ENCODE measurements at places on chromosomes 13 and 19.

GRCh38 chr19:45419396-45419795, 4.3 kb downstream of the ERCC1 start:
- peak; percentile 60 for DNase-seq

DNA sequence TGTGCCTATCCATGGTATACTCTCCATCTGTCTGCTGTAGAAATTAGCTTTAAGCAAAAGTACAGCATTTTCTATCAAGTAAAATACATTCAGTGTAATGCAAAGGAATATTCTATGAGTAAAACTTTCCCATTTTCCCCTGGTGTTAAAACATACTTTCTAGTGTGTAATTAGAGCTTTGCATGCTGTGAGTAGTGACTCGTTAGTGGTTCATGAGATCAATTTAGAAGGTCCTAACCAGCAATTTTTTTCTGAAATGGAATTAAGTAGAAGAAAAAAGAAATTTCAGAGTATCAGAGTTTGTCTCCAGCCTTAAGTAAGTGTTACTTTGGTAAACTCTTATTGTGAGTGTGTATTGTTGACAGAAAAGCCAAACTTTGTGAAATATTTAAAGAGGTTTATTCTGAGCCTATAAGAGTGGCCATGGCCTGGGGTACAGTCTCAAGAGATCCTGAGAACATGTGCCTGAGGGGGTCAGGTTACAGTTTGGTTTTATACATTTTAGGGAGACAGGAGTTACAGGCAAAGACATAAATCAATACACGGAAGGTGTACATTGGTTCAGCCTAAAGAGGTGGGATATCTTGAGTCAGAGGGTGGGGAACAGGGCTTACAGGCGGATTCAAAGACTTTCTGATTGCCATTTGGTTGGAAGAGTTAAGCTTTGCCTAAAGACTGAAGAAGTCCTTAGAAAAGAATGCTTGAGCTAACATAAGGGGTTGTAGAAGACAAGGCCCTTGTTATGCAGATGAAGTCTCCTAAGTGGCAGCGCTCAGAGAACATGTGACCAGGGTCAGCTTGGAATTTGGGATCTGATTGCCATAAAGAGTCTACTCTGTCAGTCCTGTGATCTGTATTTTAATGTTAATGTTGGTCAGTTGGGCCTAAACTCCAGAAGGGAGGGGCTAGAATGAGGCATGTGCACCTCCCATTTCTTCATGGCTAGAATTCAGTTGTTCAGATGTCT, 25.5 kb downstream of the FAM187B start:
- no peak for DNase-seq

DNA sequence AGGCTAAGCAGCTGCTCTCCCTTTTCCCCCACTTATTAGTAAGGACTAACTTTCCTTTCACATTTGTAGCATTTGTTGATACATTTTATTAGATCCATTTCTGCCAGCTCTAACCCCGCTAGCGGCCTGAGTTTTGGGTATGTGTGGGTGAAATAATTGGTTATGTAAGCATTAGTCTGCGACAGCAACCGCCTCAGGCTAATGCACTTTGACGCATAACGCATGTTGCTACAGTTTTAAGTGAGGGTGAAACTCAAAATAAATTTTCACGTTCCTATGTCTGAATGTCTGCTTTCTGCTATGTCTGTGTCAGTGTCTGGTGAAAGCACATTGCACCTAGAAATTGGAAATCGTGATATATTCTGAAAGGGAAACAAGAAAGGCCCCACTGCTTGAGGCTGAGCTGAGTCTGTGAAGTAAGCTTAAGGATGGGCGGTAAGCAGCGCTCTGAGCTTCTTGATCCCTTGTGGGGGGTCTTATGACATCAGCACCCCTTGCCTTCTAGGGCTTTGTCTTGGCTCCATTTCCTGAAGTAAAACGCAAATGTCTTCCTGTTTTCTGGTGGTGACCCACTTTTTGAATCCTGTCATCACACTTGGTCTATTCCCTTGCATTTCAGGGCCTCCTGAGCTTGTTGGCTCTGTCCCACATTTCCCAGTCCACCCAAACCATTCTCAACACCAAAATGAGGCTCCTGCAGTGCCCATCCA, 648.3 kb upstream of the ARGLU1 start:
- DNase-seq, result no peak

GRCh38 chr13:110300090-110300815, 6.7 kb downstream of the COL4A1 start:
- DNase-seq, result no peak

DNA sequence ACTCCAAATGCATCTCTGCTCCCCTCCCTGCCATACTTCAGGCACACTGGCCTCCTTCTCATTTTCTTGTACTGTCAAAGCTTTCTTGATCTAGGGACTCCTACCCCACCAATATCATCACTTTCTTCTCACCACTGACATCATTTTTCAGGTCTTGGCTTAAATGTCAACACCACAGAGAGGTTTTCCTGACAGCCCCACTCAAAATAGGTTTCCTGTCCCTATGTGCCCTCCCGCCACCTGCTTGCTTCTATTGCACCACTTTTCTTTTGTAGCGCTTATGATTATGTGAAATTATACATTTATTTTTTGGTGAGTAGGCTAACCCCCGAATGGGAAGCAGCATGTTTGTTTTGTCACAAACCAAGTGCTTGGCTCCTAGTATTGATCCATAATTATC, 164.6 kb downstream of the NDFIP2 start:
- no peak for DNase-seq

GRCh38 chr19:4523306-4524110, 5.2 kb upstream of the PLIN4 start:
- DNase-seq, result peak; percentile 28

GRCh38 chr13:28719227-28720055, 671 bp upstream of the SLC46A3 start:
- DNase-seq, result no peak

DNA sequence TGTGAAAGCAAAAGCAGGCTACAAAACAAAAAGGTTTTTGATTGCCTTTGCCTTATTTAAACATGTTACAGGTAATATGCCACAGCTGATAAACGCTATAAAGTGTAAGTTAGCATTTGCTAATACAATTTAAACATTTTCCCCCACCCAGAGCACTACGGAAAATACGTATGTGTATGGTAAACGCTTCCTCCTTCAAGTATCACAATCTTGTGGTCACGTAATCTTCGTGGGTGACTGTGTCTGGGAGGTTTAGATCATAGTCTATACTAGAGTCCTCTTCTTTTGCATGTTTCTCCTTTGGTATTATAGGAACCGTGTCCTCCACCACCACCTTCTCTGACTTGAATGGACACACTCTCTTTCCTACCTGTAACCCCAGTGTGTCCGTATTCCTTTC, 38.1 kb upstream of the POSTN start:
- no peak for DNase-seq

- no peak for DNase-seq
Measured at GRCh38 chr13:27510082-27510481, 59.7 kb upstream of the MTIF3 start.

DNA sequence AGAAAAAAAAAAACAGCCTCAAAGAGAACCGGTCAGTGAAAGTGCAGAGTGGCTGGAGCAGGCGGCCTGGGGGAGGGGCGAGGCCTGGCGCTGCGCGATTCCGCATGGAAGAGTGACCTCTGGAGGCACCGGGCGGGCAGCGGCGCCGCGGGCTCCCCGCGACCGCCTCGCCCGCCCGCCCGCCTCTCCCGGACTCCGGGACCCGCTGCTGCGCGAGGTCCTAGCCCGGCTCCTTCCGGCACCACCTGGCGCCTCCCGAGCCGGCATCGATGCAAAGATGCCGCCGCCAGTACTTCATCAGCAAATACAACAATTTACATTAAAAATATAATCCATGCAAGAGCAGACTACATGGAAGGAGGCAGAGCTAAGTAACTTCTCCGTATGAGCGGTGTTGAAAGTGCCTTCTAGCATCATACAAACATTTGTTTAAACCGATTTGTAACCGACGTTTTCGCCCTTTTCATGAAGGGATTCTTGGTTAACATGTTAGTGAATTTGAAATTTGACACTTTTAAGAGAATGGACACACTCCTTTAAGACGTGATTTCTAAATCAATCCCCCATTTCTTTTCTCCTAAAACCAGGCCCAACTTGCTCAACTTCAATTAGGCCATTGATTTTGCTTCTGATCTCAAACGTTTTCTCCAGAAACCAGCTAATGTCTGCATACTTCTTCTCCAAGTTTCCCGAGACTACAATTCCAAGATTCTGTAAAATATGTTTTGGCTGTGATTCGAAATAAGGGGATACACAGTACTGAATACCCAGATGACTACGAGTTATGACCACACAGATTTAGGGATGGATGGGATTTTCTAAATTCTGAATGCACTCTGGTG, 2.1 kb downstream of the EFNB2 start:
- DNase-seq, result peak; percentile 14
